Stimulated activated CD4-positive, alpha-beta T cell treated with anti-CD3 and anti-CD28 coated beads, Interleukin-4, amount 100 ng/mL, for 24 hours (primary cell): ENCODE measurements at places on chromosomes 3 and 15.

GRCh38 chr3:81459733-81460132 is 301.7 kb downstream of the GBE1 start:
- no peak for DNase-seq

- DNase-seq = no peak
Measured at GRCh38 chr3:173920386-173920785, 522.8 kb downstream of the NLGN1 start.

DNA sequence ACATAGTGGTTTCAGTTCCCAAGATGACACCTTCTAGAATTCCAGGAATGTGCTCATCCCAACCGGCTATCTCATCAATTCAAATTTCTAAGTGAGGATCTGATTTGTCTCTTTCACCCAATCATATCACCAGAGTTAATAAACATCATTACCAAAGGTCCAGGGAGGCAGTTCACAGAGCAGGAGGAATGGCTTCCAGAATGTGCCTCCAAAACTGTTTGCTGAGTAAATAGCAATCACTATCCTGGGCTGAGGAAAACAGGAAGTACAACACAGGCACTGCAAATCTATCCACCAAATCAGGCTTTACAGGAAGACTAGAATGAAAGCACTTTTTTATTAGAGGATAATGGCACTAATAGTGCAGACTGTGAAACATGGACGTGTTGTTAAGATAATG is 61.5 kb downstream of the OSBPL10 start:
- DNase-seq = no peak

- DNase-seq = peak; percentile 35
Measured at GRCh38 chr15:81480645-81481053, 106.6 kb upstream of the TMC3 start.

GRCh38 chr3:10354361-10355015 is 33.6 kb upstream of the SEC13 start:
- DNase-seq = no peak

- peak; percentile 19 for DNase-seq
Measured at GRCh38 chr3:142028243-142028777, 121.0 kb downstream of the TFDP2 start.

DNA sequence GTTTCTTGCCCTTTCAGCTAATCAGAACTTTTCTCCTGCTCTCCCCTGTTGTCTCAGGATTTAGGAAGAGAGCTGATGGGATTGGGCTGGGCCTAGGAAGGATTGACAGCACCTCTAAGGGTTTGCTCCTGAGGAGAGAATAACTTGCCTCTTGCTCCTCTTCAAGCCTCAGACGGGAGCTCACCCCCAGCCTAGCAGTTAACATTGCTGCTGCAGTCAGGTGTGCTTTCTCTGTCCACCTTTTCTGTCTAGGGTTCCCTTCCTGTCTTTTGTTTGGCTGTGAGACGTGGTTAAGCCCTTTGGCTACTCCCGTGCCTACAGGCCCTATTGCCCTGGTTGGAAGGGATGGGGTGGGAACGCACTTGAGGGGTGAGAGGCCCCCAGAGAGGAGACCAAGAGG is 20.1 kb downstream of the TMEM108 start:
- no peak for DNase-seq

GRCh38 chr3:127589600-127590281 is 792 bp downstream of the TPRA1 start:
- DNase-seq = peak; percentile 15

DNA sequence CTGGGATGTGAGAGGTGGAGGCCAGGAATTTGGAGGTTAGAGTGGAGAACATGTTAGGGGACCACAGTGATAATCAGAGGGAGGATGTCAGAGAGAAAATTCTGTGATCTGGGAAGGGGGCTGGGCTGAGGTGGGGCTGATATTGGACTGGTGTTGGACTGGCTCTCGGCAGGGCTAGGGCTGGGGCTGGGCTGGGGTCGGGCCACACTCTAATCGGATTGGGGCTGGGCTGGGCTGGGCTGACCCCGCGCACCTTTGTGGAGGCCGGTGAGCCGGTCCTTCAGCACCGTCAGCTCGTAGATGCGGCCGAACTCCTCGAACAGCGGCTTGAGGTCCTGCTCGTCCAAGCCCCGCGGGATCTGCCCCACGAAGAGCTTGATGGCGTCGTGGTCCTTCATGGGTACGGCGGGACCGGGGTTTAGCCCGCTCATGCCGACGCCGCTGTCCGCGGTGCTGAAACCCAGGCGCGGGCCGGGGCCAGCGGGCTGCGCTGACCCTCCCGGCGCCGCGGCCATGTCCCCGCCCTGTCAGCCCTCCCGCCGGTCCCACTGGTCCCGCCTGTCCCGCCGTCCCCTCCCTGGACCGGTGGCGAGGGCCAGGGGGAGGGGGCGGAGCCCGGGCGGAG is 485 bp downstream of the CELF6 start:
- peak; percentile 27 for DNase-seq

DNA sequence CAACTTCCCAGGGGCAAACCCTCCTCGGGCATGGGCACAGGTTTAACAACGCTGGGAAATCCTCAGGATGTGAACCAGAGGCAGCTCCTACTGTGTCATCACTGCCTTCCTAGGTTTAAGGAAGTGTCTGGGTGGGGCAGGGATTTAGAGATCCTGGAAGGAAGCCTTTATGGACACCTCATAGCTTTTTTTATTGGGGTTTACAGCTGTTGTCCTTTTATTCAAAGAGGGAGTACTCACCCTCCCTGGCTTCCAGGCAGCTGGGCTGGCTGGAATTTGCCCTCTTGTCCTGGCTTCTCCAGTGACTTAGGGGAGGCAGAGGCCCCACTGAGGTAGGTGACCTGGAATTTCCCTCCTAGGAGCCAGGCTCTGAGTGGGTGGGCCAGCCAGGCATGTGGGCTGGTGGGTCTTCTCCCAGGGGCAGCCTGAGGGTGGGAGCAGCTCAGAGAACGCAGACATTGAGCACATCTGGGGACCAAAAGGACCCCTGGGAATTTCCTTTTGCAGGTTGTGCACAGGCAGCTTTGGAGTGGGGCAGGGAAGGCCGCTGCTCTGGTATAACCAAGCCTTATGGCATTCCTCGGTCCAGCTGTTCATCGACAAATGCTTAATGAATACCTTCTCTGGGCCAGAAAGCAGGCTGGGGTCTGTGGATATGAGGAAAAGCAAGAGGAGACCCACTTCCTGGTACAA is 13.5 kb upstream of the FAM3D start:
- DNase-seq = no peak

DNA sequence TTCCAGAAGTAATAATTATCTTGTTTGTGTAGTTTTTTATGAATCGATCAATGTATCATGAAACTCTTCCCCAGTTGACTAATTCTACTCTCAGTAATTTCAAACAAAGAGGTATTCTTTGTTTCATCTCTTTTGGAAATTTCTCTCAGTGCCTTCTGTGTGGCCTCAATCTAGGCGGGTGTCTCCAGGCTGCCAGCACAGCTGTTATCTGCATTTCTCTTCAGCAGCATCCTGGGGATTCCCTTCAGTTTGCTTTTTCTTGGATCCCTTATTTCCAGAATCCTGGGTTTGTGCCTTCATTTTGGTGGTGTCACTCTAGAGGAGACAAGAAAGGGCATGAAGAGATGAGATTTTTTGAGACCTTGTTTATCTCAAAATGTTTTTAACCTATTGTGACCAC is 22.7 kb downstream of the NIPA2 start:
- DNase-seq = no peak

DNA sequence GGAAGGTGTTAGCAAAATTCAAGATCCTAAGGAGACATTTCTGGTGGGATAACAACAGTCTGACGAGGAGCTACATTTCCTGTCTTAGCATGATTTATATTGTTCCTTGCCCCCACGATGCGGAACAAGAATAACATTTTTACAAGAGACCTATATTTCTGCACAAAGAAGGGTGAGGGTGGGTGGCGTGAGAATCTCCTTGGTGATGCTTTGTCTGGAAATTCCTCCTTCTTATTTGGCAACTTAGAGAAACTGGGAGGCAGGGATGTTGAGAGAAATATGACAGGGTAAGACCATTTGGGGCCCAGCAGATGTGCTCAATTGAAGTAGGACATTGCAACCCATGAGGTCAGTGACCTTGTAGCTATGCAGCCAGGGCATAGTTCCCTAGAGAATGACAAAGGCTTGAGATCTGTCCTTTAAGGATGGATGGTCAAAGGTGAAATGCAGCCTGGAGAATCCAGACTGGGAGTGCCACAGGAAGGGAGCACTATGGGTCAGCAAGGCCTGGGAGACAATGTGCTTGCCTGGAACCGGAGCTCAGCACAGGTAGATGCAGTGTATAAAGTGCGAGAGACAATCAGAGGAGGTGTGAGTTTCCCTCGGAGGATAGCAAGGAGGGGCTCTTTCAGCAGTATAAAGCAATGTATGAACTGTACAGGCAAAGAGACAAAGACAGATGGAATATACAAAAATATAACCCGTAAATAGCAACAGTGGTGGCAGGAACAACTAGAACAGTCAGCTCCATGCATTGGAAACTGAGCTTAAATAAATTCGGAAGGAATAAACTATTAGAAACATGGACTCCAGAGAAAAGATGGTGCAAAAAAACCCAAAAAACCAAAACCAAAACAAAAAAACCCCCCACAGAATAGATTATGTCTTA is 317.6 kb upstream of the TBL1XR1 start:
- no peak for DNase-seq

DNA sequence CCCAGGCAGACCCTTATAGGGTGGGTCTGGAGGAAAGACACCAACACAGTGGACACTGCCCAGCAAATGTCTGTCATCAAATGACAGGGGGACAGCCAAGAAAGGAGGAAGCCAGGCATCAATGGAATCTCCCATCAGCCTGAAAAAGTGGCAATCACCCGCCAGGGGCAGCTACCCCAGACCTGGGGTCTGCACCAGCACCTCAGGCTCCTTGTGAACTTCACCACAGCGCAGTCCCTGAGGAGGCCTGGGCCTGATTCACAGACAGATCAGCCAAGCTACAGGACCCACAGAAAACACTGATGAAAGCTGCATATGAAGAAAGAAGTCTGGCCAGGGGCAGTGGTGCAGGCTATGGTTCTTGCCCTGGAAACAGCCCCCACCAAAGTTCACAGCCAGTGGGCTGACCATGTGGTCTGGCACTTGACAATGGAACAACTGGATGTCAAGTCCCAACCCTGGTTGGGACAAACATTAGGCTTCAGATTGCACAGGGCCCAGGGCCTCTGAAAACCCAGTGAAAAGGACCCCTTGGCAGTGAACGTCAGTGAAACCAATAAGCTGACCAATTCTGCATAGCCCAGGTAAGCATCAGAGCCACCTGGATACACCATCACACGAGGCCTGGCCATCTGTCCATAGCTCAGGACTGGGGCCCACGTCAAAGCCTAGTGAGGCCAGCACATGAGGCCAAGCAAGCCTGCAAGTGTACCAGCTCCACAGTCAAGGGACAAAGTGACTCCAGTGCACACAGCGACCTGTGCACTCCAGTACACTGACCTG is 29.1 kb downstream of the ALS2CL start:
- DNase-seq = no peak

DNA sequence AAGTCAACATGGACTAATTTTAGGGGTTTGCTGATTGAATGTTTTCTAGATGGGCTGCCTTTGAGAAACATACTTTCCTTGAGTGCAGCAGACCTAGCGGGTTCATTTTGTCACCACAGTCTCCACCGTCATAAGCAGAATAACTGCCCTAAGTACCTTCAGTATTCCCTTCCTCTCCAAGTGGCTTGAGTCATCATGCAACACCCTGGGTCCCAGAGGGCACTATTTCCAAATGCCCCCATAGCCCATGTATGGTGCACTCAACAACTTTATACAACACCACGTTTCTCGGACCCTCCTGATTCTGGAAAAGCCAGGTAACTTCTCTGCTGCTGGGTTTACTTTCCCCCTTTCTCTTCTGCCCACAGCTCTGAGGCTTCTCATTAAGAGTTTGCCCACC is 151.3 kb upstream of the STRIT1 start:
- no peak for DNase-seq

GRCh38 chr3:53775834-53776251 is 70.4 kb downstream of the CHDH start:
- no peak for DNase-seq

GRCh38 chr3:17573396-17573795 is 169.0 kb downstream of the TBC1D5 start:
- DNase-seq = no peak

DNA sequence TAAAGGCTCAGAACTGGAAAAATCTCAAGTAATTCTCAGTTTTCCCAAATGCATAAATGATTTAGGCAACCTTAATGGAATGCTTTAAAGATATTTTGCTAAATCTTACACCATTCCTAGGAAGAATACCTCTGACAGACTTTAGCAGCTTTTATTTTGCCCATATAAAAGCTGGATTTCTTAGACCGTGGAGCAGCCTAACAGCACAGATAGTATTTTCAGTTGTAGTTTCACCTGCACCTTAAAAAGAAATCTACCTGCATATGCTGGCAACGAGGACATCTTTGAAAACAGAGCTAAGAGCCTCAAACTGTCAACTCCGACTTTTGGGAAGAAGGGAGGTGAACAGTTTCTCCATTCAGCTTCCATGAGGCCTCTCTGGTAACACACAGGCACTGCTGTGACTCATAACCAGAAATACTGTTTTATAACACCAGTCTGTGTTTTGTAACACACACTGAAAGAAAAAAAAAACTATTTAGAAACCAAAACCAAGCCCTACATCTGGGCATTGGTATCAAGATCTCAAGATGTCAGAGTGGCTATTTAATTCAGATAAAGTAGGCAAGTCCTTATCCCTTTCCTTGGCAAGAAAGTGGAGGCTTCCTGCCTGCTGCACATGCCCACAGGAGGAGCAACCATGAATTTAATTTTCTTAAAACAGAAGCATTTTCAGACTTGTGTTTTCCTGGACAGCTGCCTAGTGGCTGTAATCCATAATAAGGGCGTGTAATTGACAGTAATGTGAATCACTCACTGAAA is 181.5 kb upstream of the ICE2 start:
- DNase-seq = no peak

GRCh38 chr15:27092390-27092789 is 121.4 kb downstream of the GABRG3 start:
- no peak for DNase-seq

- DNase-seq = no peak
Measured at GRCh38 chr15:60744826-60745460, 266.0 kb upstream of the ICE2 start.

DNA sequence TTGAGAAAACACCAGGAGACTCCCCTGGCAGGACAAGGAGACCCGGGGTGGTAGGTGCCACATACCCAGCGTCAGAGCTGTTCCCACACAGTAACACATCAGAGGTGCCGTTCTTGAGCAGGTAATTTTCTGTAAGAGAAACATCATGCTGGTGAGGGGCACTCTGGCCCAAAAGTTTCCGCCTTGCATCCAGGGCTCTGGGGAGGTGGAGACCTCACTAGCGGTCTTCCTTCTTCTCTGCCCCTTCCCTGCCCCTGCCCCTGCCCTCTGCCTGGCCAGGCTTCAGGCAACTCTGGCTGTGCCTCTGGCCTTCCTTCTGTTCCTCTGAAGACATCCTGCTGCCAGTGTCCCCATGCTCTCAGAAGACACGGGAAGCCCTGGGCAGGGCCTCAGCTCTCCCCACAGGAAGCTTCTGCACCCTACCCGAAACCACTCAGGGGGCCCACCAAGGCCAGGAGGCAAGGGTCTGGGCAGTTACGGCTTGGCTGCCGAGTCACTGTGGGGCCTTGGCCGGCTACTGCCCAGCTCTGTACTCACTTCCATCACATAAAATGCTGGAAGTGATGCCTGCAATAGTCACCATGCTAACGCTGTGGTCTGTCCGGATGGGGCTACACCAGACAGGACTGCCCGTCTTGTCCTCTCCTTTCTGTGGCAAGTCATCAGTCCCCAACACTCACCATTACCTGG is 41.3 kb downstream of the SCN5A start:
- no peak for DNase-seq
